Stimulated activated naive CD8-positive, alpha-beta T cell treated with anti-CD3 and anti-CD28 coated beads, Interleukin-15, amount 100 ng/mL, for 72 hours (primary cell): ENCODE measurements at places on chromosomes 11 and 22.

GRCh38 chr22:37519268-37520195 is at the start of gene CARD10:
TSS of gene CARD10 (minus strand) at chr22:37519415. CDS start at chr22:37519200, 215 bp downstream.
- DNase-seq, result peak; percentile 13

DNA sequence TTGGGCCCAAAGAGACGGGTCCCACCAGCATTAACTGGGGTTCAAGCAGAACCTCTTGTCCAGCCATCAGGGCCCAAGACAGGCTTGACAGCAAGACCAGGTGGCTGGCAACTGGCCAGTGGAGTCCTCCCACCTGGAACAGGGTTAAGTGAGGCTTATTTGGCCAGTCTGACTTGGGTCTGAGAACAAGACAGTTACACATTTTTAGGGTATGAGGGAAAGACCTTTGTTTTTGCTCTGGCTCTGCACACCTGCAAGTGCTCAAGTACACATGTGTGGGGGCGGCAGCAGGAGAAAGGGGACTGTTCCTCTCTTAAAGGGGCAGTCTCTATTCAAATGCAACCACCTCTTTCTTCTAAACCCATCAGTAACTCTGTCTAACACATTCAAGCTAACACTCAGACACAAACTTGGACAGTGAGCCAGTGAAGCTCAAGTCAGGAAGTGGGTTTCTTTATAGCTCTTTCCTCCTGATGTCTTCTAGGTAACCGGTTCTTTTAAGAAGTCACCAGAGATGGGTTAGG is 116.2 kb downstream of the ETS1 start:
- peak; percentile 74 for DNase-seq

GRCh38 chr11:122737951-122738693 is 82.6 kb downstream of the UBASH3B start:
- no peak for DNase-seq

- peak; percentile 53 for DNase-seq
Measured at GRCh38 chr11:117809236-117810055, 12.4 kb upstream of the DSCAML1 start.

DNA sequence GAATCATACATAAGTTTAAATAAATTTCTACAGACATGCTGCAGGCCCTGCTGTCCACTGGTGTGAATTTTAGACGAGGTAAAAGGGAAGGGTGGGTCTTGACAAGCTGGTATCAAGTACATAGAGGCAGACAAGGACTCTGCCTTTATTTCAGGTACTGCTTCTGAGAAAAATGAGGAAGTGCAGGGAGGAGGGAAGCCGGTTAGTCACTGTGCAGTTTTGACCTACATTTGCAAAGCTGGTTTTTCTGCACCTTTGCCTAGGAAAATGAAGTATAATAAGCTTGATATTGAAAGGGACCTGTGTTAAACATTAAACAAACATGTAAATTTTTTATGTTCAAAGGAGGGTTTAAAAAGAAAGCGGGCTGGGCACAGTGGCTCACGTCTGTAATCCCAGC is 24.6 kb downstream of the TMEM45B start:
- no peak for DNase-seq

- no peak for DNase-seq
Measured at GRCh38 chr11:111331711-111332479, 33.5 kb downstream of the POU2AF3 start.

- DNase-seq, result no peak
Measured at GRCh38 chr11:111403051-111403726, 24.1 kb upstream of the POU2AF1 start.
